ENCODE measurements at places on chromosomes 6 and 20.

GRCh38 chr6:82980086-82980485, 85.6 kb downstream of the UBE3D start:
- DNase-seq, result no peak

DNA sequence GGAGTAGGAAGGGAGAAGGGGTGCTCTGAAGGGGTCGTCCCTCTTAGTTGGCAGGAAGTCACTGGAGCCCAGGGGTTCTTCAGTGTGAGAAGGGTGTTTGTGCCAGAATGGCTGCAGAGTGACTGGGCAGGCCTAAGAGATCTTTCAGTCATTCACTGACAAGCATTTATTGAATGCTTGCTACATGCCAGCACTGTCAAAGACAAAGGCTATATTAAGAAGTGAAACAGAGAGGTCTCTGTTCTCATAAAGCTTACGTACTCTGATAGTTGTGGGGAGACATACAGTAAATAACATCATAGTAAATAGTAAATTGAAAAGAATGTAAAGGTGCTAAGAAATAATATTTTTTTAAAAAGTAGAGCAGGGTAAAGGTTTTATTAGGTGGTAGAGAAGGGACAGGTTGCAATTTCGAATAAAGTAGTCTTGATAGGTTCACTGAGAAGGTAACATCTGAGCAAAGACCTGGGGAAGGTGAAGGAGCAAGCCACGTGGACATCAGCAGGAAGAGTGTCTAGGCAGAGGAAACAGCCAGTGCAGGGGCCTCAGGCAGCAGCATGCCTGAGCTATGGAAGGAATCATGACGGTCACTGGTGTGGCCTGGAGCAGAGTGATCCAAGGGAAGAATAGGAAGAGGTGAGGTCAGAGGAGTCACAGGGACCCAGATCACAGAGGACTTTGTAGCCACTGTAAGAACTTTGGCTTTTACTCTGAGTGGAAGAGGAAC, 36.3 kb upstream of the RNF8 start:
- DNase-seq, result no peak

- no peak for DNase-seq
Observed at GRCh38 chr6:13428583-13429405, 58.6 kb downstream of the GFOD1 start.

GRCh38 chr20:31869942-31870725, at the start of the genes DUSP15 and TTLL9:
Gene DUSP15, minus strand, starts transcription at chr20:31870527. Its CDS starts 190 bp downstream, at chr20:31870337.
Gene TTLL9, plus strand, starts transcription at chr20:31870634. Its CDS starts 493 bp downstream, at chr20:31871127.
- DNase-seq, result no peak

- DNase-seq, result no peak
Observed at GRCh38 chr6:46103441-46104115, 26.2 kb upstream of the ENPP4 start.

DNA sequence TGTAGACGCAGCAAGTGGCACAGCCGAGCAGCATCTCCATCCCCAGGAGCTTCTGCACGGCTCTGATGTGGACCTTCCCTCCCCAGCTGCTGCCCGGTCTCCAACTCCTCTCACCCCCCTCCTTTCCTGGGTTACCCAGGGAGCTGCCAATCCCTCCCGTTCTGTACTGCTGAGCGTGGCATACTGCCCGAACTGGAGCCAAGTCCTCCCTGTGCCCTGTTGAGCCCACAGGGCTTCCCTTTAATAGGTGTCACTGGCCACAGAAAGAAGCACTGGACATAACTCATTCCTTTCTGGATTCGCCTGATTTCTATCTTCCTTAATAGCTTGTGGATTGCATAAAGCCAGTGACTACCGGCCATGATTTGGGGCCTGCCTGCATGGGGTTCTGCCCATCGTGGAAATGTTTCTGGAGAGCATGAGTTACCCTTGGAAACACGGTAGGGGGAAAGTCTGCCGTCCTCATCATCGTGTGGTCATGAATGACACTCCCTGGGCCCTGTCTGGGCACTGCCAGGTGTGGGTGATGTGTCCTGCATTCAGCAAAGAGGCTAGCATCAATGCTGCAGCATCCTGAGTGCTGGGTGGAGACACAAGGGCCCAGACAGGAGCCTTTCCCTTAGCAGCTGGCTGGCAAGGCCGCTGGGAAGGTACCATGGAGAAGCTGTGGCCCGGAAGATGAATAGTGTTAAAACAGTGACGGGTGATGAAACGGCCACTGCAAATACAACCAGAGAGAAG, 189.7 kb downstream of the SYNDIG1 start:
- DNase-seq, result no peak

DNA sequence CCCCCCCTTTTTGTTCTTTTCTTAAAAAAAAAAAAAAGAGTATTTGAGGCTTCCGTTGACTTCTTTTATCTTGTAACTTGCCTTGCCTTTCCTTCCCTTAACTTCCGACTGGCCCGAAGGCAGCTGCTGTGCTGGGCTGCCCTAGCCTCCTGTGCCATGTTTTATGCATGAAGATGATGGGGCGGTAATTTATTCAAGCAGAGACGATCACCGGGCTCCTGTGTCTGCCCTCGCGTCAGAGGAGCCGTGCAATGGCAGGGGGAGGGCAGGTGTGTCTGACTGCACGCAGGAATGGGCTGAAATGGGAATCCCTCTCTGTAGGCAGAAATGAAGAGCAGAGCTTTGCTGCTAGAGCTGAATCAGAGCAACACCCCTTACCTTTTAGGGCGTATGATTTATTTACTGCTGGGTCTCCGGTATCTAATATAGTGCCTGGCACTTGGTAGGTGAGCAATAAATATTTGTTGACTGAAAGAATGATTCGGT, 106.3 kb upstream of the RIPOR2 start:
- DNase-seq, result peak; percentile 49

GRCh38 chr6:30847421-30847970, 36.8 kb upstream of the DDR1 start:
- no peak for DNase-seq

All from stimulated activated naive CD4-positive, alpha-beta T cell (primary cell).